ENCODE measurements at places on chromosomes 6 and 20.

- DNase-seq: peak; percentile 43
Measured at GRCh38 chr6:167706313-167707109, 120.2 kb upstream of the AFDN start.

DNA sequence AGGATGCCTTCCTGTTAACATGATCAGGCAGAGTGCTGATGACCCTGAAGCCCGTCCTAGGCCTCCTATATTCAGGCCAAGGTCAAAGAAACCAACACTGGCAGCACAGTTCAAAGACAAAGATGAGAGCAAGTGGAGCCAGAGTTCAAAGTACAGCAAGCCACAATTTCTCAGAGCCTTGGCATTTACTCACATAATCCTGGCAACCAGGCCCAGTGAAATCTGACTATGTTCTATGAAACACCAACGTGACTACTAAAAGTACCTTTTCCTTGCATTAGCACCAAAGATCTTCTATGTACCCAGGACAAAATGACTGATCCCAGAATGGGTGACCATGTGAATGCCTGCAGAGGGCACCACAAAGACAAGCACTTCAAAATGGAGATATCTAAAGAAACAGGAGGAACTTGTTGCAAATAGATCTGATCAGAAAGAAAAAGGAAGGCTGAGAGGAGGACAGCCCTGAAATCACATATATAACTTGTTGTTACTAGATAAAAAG lies 3.9 kb downstream of the NFS1 start:
- no peak for DNase-seq

GRCh38 chr20:56730003-56730402 lies 100.9 kb downstream of the TFAP2C start:
- DNase-seq: no peak

DNA sequence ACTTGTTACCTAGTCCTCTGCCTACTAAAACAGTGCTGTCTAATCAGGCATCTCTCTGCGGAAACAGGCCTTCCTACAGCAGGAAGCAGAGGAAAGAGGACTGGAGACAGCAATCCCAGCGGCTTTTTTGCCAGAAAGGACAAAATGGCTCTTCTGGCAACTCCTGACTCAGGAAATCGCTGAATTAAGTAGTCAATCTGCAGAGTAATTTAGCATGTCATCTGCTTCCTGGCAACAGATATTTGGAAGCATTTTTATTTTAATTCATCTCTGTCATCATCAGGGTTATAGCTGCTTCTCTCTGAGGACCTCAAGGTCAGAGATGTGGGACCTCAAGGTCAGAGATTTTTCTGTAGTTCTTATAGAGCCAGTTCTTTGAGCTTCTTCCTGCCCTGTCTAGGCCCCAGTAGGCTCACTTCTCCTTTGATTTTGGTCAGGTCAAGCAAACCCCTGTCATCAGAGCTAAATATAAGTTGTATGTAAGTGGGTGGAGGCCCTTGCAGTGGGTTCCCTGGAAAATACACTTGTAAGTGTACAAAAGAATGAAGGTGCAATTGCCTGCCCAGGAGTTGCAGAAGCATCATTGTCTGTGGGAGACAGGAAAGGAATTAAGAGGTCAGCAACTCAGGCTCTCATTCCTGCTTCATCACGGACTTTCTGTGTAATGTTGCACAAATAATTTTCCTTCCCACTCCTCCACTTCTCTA lies 229.4 kb downstream of the ALDH8A1 start:
- DNase-seq: no peak

GRCh38 chr6:159715605-159716004 lies 11.7 kb upstream of the WTAP start:
- DNase-seq: no peak

- no peak for DNase-seq
Measured at GRCh38 chr6:53203483-53203882, 54.8 kb upstream of the GCM1 start.

DNA sequence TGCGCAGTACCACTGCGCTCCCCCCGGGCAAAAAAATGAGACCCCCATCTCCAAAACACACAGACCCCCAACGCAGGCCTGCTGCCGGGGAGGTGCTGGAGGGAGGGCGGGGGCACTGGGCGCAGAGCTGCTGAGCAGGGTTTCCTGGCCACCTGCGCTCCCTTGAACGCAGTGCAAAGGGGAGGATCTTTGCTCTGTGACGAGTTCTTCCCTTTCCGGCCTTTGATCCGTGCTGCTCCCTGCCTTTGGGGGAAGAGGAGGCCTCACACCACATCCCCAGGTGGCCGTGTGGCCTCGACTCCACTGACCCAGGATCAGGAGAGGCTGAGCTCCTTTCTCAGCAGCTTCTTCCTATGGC lies 8.9 kb upstream of the COL20A1 start:
- DNase-seq: no peak

DNA sequence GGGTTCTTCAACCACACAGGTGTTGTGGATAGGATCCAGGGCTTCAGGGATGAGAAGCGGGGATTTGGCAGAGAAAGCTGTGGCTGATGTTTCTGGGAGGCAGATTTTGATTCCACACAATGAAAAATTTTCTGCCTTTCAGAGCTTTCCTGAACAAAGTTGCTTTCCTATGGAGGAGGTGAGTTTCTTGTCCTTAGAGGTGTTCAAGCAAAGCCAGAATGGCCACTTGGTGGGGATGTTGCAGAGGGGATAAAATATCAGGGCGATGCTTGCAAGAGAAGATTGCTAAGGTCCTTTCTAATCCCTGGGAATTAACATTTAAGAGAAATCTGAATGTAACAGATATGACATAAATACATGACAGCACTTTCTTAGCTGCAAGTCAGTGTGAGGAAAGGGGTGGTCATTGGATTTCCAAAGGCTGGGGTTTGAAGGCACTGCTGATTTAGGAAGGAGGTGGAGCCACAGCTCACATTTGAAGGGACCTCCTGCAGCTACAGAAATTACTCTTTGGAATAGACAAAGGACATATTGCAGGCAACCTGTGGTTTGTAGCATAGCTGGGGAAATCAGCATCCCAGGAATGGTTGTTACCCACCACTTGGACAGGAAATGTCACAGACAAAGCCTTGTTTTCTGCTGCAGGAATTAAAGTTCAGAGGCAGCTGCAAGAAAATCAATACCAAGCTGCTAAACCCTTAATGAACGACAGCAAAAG lies 271.1 kb upstream of the CHD6 start:
- DNase-seq: no peak

DNA sequence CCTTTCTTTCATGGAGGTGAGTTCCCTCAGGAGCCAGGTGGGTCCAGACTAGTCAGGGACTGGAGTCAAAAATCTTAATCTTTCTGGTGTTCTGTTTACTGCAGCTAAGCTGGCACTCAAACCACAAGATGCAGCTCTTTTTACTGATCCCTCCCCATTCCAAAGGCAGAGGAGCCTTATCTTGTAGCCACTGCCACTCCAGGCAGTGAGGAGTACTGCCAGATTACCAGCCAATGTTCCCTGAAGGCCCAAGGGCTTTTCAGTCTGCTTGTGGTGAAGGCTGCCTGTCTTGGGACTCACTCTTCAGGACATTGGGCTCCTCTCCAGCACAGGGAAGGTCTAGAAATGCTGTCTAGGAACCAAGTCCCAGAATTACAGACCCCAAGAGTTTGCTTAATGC lies 490.4 kb upstream of the ADGRB3 start:
- no peak for DNase-seq

DNA sequence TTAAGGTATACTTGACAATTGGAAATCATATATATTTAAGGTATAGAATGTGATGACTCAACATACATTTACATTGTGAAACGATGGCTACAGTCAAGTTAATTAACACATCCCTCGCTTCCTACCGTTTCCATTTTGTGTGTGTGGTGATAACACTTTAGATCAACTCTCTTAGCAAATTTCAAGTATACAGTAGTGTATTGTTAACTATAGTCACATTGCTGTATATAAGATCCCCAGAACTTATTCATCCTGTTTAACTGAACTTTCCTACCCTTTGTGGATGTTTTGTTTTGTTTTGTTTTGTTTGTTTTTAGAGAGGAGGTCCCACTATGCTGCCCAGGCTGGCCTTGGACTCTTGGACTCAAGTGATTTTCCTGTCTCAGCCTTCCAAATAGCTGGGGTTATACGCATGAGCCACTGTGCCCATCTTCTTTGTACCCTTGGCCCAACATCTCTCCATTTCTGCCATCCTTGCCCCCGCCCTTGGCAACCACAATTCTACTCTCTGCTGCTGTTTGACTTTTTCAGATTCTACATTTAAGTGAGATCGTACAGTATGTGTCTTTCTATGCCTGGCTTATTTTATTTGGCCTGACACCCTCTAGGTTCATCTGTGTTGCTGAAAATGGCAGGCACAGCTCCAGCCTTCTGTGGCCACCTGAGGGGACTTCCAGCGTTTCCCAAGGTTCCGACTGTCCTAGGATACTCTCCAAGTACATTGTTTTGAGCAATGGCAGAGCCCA lies 90.5 kb upstream of the SNX9 start:
- no peak for DNase-seq

DNA sequence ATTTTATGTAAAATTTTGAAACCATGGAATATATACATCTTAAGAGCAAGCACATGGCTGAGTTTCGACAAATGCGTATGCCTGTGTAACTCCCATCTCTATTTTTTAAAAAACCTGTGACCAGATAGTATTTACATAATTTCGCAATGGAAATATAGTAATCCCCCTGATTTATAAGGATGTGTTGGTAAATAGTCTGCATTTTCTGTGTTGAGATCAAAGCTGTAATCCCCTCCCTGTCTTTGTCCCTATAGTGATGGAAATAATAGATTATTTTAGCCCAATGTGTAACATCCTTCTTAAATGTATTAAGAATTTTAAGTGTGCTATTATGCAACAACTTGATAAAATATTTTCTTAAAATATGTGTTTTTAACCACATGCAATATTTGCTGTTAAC lies 267.3 kb downstream of the CDKAL1 start:
- no peak for DNase-seq

DNA sequence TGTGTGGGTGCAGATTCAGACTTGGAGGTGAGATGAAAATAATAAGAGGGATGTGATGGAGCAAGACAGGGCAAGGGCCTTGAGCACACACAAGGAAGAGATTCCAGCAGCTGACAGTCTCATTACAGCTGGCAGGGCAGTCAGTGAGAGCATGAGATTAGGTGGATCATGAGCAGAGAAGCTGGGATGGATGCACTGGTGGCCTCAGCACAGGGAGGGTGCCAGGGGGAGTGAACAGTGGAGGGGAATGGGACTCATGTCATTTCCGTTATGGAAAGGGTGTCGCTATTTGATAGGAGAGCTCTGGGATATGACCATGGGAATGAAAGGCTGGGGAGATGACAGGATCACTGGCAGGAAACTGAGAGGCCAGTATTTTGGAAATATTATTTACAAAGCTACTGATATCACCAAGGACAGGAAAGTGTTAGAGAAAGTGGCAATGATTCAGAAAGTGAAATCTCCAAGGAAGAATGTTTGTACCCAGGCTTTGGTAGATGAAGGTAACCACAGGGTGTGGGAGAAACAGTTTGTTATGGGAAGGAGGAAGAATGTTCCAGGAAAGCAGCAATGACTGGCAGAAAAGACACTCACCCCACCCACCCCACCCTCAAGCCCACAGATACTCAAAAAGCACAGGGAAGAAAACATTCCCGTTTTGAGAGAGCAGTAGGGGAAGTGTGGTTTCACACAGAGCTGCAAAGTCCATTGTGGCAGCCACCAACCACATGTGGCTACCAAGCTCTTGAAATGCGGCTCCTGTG lies 214.7 kb upstream of the PROKR2 start:
- no peak for DNase-seq

GRCh38 chr6:139888681-139889122 lies 514.3 kb upstream of the CITED2 start:
- no peak for DNase-seq

GRCh38 chr20:833121-833449 lies 430 bp upstream of the FAM110A start:
- no peak for DNase-seq

- no peak for DNase-seq
Measured at GRCh38 chr20:32522526-32522775, 62.7 kb downstream of the NOL4L start.

DNA sequence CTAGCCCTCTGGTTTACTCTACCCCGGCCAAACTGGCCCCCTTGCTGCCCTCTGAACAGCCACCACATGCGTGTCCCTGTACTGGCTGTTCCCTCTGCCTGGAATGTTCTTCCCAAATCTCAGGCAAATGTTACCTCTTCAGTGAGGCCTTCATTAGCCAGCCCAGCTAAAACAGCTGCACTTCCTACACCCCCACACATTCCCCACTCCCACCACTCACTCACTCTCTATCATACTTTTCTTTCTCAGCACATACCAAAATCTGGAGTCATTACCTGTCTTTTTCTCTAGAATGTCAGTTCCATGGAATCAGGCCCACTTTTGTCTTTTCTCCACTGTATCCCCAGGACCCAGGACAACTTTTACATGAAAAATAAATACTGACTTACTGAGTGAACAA lies 401.2 kb upstream of the SULF2 start:
- DNase-seq: no peak

DNA sequence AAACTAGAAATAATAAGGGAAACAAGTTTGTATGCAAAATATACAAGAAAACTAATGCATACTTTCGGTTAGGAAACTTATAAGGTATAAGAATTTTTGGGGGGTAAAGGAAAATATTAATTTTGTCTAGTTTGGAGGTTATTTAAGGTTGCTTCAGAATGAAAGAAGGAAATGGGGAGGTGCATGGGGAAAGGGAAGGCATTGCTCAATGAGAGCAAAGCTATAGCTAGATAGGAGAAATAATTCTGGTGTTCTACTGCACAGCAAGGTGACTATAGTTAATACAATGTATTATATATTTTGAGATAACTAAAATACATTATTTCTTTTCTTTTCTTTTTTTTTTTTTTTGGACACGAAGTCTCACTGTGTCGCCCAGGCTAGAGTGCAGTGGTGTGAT lies 5.4 kb upstream of the MYMX start:
- DNase-seq: no peak

GRCh38 chr6:166333172-166333995 lies 9.0 kb downstream of the SFT2D1 start:
- no peak for DNase-seq

- no peak for DNase-seq
Measured at GRCh38 chr20:51153867-51154707, 131.2 kb upstream of the KCNG1 start.

GRCh38 chr6:137692806-137693205 lies 174.3 kb upstream of the TNFAIP3 start:
- no peak for DNase-seq

GRCh38 chr6:125718109-125718508 lies 31.3 kb upstream of the HEY2 start:
- no peak for DNase-seq

GRCh38 chr20:20710443-20711315 lies 1.8 kb downstream of the RALGAPA2 start:
- DNase-seq: no peak
